ENCODE measurements at places on chromosomes 2 and 18.

DNA sequence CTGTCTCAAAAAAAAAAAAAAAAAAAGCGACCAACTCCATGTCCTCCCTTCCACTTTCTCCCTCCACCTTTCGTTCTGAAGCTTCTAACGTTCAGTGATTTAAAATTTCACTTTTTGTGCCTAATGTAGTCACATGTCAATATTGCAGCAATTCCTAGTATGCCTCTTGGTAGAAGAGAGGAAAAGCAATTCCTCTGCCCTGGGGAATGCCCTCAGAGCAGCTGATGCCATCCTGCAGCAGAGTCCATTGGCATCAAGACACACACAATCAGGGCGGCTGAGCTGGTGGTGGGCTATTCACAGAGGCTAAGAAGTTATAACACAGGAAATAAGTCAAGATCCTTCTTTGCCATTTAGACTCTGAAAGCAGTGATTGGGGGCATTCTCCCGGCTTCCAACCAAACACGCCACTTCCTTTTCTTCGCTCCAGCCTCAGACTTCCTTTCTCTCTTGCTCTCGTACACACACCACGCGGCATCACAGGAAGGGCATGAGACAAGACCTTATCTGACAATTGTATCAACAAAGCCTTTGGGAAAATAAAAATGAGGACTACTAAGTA lies 71.9 kb downstream of the MOGAT1 start:
- DNase-seq: no peak

- DNase-seq: no peak
Measured at GRCh38 chr2:224772494-224772893, 56.3 kb upstream of the CCDC195 start.

- DNase-seq: no peak
Measured at GRCh38 chr2:215505044-215505786, 69.3 kb upstream of the FN1 start.

GRCh38 chr2:234771176-234771575 lies 180.6 kb upstream of the SH3BP4 start:
- DNase-seq: no peak

Measured in CD4-positive, alpha-beta T cell treated with Interleukin-1 beta for 1 hour (primary cell).